Kasumi-1 (cell line): ENCODE measurements at places on chromosomes 5 and 9.

GRCh38 chr9:36208521-36209253 lies 18.0 kb downstream of the CLTA start:
- no peak for DNase-seq

DNA sequence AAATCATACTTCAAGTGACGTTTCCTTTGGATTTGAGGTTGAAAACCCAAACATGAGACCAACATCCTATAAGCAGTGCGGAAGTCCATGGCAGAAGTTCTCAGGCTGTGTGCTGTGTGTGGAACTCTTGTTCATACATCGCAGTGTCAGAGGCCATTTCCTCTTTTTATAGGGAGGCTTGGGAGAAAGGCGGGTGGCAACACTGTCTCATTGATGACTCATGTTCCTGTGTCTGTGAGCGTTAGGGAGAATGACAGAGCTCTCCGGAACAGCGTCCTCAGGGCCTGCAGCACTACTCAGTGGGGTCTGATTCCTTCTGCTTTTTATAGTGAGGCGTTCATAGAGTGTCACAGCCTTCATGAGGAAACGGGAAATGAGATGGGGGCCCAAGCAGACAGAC lies 98.8 kb upstream of the BASP1 start:
- peak; percentile 99 for DNase-seq

- DNase-seq: no peak
Measured at GRCh38 chr5:145915970-145916638, 20.3 kb upstream of the SH3RF2 start.

DNA sequence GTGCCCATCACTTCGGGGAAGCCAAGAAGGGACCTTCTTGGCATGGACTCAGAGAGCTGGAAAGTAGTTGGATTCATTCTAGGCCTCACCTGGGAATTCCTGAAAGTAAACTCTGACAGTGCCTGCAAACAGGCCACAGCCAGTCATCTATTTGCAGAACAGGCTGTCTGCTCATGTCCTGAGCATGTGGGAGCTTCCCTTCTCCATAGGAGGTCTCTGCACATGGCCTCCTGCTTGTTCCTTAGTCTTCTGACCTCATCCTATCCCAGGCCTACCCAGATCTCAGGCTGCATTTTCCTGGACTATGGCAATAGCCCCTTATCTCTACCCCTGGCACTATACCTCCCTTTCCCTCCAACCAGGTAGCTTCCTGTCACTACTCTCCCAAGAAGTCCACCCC lies 67.2 kb upstream of the FSTL4 start:
- no peak for DNase-seq

- DNase-seq: no peak
Measured at GRCh38 chr9:18014556-18014955, 435.7 kb downstream of the SH3GL2 start.

GRCh38 chr9:95912773-95913172 lies 37.3 kb downstream of the ERCC6L2 start:
- no peak for DNase-seq

DNA sequence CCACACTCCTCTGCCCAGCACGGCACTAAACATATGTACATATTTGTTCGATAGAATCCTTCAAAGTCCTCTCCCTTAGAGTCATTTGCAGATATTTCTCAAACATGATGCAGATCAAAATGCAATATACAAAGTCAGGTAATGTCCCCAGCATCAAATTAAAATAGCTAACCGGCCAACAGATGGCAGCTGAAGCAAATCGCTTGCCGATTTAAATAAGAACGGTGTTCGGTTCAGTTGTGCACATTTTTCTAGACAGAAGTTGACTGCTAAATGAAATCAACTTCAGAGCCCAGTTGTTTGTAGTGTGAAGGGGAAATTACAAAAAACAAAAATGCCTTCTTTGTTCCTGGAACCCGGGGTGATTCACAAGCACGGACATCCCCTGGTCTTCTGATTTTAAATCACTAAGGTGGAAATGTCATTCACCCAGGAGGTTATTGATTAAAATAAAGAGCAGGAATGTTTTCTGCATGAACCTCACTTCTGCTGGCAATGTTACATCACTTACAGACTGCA lies 219.2 kb downstream of the EBF1 start:
- no peak for DNase-seq

GRCh38 chr5:67536866-67537265 lies 340.3 kb upstream of the CD180 start:
- no peak for DNase-seq

DNA sequence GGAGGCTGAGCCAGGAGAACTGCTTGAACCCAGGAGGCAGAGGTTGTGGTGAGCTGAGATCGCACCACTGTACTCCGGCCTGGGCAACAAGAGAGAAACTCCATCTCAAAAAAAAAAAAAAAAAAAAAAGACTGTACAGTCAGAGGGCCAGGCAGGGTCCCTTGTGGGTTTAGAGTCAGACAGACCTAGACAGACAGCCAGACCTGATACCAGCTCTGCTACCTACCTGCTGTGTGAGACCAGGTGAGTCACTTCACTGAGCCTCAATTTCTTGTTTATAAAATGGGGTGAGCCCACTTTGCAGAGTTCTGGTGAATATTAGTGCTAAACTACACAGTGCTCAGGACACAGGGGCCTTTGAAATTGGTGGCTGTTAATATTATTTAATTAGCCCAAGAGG lies 19.7 kb downstream of the TRIM14 start:
- no peak for DNase-seq

DNA sequence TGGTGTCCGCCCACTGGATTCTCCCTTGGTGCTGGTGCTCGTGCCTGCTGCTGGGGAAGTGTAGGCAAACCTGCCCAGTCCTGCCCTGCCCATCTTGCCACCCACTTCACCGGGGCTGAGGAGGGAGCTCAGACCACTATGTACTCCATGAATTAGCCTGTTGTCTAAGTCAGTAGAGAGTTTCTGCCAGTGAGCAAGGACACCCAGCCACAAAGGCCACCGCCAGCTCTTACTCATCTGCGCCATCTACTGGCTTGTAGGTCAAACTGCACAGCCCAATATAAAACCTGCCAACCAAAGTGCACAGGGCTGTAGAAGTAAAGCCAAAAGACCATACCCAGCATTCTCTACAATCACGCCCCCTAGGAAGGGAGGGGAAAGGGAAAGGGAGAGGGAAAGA lies 102.3 kb downstream of the GLIS3 start:
- DNase-seq: no peak

- DNase-seq: no peak
Measured at GRCh38 chr9:32764139-32764538, 19.2 kb upstream of the TMEM215 start.

GRCh38 chr9:130672466-130672865 lies 8.1 kb downstream of the PRDM12 start:
- no peak for DNase-seq

- no peak for DNase-seq
Measured at GRCh38 chr9:83701769-83702168, 6.0 kb downstream of the UBQLN1 start.

DNA sequence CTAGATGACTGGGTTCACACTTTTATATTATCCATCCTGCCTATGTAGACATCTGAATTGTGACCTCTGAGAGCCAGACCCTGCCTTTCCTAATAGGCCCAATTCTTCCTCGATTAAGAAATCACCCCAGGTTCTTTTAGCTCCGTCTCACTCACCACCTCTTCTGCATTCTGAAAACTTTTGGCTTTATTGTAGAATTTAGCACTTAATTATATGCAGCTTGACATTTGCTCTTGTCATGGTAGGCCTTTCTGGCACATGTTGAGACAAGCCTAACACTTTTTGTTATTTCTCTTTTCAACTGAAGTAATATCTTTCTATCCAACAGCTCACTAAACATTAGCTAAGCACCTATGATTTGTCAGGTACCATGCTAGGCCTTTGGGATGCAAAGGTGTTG lies 163.3 kb downstream of the INSYN2B start:
- no peak for DNase-seq

- DNase-seq: no peak
Measured at GRCh38 chr5:64181440-64181839, 15.8 kb downstream of the RNF180 start.

- no peak for DNase-seq
Measured at GRCh38 chr5:9483779-9484178, 62.1 kb downstream of the SEMA5A start.

- no peak for DNase-seq
Measured at GRCh38 chr5:15483351-15484097, 16.5 kb upstream of the FBXL7 start.

DNA sequence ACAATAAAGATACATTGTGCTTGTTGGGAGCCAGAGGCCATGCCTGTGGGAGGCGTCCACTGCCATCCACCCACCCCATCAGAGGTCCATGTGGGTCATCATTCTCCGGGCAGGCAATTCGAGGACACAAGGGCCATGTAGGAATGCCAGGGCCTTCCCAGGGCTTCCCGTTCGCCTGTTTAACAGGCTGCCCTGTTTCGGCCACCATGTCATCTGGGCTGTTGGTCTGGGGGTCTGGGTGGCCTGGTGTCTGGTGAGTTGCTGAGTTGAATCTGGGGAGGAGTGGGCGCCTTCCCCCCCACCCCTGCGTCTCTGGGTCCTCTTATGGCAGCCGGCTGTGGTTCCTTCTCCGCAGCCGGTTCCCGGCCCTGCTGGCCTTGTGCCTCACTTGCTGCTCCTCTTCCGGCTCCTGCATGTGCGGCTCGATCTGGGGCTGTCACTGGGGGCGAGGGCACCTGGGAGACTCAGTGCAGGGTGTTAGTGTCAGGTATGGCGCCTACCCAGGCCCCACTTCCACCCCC lies 117.4 kb downstream of the WNK2 start:
- no peak for DNase-seq

DNA sequence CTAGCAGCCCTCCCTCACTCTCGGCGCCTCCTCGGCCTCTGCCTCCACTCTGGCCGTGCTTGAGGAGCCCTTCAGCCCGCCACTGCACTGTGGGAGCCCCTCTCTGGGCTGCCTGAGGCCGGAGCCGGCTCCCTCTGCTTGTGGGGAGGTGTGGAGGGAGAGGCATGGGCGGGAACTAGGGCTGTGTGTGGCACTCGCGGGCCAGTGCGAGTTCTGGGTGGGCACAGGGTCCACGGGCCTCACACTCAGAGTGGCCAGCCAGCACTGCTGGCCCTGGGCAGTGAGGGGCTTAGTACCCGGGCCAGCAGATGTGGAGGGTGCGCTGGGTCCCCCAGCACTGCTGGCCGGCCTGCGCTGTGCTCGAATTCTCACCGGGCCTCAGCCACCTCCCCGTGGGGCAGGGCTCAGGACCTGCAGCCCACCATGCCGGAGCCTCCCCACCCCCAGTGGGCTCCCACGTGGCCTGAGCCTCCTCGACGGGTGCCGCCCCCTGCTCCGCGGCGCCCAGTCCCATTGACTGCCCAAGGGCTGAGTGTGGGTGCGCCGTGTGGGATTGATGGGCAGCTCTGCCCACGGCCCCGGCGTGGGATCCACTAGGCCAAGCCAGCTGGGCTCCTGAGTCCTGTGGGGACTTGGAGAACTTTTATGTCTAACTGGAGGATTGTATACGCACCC lies 30.4 kb upstream of the FCHO2 start:
- DNase-seq: no peak

GRCh38 chr9:131277287-131277909 lies 1.1 kb upstream of the FAM78A start:
- DNase-seq: peak; percentile 26

DNA sequence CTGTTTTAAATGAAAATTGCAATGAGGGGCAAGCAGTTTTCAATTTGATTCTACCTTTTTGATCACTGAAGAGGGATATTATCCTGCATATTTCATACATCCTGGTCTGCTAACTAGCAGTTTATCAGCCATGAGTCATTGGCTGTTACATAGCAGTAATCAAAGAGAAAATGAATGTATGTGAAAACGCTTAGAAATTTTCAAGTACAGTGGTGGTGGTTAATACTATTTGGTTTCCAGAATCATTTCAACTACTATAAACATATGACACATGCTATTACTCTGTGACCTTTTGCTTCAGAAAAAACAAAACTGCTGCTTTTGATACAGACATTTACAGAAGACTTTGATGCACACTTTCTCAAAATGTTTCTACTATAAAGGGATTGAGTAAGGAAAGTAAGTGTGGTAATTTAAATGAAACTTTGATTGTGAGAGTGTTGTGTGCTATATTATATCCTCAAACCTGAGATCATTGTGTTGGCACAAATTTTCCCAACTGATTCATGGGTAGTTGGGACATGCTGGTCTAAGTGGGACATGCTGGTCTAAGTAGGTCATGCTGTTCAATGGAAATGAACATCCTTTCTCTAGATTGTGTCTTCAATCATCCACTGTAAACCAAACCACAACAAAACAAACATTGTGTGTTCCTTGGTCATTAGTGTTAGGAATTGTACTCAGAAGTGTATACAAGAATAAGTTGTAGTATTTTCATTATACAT lies 5.1 kb downstream of the RNF14 start:
- no peak for DNase-seq

- DNase-seq: no peak
Measured at GRCh38 chr9:2119566-2119965, 104.4 kb downstream of the SMARCA2 start.

DNA sequence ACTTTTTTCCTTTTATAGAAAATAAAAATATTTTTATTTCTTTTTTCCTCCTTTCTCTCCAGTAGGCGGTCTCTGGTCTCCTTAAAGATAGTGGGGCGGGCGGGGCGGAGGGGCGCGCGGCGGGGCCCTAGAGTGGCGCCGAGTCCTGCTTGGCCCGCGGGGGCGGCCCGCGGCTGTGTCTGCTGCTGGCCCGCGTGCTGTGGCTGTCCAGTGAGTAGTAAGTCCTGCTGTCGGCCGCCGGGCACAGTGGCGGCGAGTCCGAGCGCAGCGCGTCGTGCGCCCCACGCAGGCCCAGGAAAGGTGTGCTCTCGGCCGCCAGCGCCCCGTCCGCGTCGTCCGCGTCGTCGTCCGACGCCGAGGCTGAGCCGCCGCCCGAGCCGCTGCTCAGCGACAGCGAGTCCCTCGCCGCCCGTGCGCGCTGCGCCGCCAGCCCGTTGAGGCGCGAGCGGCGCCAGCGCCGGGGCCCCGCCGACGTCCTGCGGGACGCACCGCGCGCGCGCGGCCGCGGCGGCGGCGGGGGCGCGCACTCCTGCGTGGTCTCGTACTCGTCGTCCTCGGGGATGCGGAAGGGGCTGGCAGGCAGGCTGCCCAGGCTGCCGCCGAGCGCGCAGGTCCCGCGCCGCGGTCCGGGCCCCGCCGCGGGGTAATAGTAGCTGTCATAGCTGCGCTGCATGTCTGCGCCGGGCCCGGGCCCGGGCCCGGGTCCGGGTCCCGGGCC lies 52.3 kb downstream of the PSD2 start:
- DNase-seq: peak; percentile 49

DNA sequence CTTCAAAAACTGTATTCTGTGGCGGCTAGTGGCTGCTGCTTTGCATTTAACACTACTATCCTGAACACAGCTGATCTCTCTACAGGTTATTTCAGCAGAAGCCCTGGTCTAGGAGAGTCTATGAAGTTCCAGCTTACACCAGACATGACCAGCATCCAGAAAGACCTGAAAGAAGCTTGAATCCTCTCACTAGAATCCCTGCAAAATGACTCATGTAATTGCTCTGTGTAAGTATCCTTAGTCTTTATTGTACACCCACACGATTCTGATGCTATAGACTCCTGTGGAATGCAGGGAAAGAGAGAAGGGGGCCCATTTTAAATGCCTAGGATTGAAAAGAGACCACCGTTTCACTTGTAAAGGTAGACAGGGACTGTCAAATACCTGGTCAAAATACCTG lies 859 bp upstream of the GRIA1 start:
- DNase-seq: no peak
